Stimulated activated CD8-positive, alpha-beta memory T cell treated with anti-CD3 and anti-CD28 coated beads, Interleukin-4, amount 100 ng/mL, for 4 hours (primary cell): ENCODE measurements at places on chromosomes 6 and 20.

DNA sequence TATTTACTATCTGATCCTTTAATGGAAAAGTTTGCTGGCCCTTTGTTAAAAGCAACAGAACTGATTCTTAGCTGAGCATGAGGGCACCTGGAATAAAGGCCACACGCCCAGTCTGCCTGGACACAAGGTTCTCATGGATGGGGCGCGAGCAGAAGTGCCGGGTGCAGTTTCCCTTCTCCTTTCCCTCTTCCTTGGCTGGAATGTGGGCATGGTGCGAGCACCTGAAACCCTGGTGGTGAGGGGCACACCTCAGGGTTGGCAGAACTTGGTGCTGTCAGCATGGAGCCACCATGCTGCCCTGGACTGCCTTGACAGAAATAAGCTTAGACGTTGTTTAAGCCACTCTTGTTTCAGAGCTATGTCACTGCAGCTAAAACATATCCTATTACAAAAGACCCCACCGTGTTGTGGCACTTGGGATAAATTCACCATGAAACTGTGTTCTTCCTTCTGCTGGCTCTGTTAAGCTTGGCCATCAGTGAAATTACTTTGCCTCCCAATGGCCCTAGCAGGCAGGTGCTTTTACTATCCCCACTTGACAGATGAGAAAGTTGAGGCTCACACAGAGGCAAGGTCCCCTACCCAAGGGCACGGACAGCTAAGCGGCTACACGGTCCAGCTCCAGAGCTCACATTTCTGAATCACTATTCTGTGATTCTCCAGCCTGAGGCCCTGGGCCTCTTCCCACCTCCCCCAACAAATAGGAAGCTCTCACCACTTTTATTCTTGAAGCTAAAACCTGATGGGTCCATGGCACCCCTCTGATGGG, 115.9 kb downstream of the PREX1 start:
- no peak for DNase-seq

DNA sequence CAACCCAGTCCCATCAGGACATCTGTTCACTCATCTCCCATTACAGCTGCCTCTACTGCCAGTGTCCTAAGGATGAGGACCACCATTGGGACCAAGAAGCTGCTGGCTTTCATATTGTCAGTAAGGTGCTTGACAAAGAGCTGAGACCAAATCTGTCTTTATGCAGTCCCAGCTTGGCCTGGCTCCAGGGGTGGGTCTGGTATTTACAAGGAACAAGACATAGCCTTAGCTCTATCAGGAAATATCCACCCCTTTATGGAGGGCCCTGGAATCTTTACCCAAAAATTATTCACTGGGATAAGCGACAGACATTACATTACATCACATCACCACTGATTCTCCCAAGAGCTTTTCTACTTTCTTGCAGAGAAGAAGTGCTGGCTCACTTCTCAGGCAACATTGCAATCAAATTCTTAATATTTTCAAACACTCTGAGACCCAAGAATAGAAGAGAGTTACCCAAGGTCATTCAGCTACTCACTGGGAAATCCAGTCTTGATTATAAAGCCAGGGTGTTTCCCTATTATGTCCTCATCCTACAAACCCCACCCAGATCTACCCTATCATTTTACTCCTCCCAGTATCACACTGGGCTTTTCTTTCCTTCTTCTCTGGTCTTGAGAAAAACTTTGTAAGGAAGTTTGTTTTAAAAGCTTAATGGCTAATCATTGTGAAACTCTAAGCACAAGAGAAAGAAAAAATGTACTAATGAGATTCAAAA, 11.5 kb upstream of the PI3 start:
- no peak for DNase-seq

DNA sequence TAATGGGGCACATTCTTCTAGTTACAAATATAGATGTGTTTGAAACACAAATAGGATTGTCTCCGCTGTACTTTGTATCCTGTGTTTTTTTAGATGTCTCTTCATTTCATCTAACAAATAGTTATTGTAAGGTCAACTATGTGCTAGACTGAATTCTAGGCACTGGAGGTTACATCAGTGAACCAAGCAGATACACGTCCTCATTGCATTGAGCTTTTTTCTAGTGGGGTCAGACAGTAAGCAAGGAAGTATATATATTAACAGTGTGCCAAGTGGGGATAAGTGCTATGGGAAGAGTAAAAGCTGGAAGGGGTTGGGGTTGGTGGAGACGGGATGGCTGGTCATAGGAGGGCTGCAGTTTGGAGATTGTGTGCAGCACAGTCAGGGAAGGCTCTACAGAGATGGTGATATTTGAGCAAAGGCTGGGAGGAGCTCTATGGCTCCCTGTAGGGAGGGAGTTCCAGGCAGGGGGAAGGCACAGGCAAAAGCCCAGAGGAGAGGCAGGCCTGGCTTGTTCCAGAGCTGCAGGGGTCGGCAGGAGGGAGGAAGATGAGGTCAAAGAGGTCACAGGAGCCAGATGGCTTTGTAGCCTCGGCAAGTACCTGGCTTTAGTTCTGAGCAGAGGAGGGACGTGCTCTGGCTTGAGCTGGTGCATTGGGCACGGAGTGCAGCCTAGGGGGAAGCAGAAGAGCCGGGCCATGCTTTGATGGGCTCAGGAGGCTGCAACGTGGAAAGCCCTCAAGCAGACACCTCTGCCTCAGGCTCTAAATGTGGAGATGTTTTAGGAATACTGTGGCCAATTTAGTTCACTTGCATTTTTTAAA, 152.3 kb downstream of the ZDHHC14 start:
- no peak for DNase-seq

- no peak for DNase-seq
Observed at GRCh38 chr20:58340853-58341252, 31.3 kb downstream of the RAB22A start.

DNA sequence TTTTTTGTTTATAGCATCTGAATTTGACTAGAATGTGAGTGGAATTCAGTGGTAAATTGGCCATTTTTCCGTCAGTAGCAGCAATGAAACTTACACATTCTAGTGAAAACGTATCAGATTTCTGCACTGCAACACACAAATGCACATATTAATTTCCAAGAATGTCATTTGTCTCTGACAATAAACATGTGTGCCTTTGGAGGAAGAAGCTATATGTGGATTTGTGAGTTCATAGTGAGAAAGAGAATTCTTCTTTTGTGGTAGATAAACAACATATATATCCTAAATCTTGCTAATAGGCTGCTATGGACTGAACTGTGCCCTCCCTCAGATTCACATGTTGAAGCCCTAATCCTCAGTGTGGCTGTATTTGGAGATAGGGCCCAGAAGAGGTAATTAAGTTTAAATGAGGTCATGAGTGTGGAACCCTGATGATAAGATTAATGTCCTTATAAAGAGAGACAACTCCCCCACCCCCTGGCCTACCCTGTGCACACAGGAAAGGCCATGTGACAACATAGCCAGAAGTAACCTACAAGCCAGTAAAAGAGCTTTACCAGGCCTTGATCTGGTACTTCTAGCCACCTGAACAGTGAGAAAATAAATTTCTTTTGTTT, 200.2 kb upstream of the EYA4 start:
- DNase-seq: no peak

DNA sequence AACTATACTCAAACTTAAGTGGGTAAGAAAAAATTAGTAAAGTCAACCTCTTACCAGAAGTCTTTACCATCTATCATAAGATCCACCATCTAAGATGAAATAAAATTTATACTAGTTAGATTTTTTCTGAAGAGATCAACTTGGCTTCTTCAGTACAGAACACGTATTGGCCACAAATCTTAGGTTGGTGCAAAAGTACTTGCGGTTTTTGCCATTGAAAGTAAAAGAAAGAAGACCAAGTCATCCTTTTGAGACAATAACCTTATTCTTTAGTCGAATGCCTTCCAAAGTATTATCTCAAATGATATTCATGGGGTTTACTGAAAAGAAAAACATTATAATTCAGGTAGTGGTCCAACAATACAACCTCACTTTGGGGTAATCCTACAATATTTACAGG, 292.6 kb upstream of the PTCHD4 start:
- DNase-seq: no peak

DNA sequence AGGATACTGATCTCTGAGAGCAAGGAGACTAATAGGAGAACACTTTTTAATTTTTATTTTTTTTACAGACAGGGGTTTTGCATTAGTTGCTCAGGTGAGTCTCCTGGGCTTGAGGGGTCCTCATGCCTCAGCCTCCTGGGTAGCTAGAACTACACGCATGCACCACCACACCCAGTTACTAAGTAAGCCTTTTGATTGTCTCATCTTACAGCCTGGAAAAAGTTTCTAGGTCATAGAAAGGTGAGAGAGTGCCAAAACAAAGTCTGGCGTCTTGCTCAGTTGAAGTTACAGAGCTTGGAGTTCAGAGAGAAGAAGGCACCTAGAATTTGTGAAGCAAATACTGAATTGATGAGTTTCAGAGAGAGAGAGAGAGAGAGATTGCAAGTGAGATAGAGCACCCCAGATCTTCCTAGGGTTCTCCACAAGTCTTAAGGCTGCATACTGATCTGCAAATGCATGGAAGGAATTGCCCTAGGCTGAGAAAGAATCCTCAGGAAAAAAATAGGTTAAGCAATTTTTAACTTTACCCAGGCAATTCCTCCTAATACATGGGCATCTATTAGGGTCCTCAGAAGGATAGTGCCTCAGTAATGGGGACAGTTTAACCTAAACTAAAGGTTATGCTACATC, 37.6 kb upstream of the PHIP start:
- no peak for DNase-seq

- DNase-seq: no peak
Observed at GRCh38 chr20:10963717-10964266, 290.0 kb upstream of the JAG1 start.
